ENCODE measurements at places on chromosomes 16 and 17.

- DNase-seq: no peak
These were observed 163.2 kb downstream of the SPECC1 start for GRCh38 chr17:20172376-20172775.

DNA sequence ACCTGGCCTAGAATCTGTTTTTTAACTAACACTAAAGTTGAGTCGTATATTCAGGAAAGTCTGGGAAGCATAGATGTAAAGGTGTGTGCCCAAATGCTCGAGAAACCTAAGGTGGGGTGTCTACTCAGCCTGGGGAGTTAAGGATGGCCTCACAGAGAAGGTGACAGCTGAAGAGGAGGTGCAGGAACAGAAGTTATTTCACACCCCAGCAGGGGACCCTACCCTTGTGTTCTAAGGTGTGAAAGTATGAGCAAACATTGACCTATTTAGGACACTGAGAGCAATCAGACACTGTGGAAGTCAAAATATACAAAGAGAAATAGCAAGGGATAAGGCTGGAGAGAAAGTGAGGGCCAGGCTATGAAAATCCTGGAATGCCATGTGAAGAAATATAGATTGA is 49.0 kb upstream of the DHX40 start:
- no peak for DNase-seq

DNA sequence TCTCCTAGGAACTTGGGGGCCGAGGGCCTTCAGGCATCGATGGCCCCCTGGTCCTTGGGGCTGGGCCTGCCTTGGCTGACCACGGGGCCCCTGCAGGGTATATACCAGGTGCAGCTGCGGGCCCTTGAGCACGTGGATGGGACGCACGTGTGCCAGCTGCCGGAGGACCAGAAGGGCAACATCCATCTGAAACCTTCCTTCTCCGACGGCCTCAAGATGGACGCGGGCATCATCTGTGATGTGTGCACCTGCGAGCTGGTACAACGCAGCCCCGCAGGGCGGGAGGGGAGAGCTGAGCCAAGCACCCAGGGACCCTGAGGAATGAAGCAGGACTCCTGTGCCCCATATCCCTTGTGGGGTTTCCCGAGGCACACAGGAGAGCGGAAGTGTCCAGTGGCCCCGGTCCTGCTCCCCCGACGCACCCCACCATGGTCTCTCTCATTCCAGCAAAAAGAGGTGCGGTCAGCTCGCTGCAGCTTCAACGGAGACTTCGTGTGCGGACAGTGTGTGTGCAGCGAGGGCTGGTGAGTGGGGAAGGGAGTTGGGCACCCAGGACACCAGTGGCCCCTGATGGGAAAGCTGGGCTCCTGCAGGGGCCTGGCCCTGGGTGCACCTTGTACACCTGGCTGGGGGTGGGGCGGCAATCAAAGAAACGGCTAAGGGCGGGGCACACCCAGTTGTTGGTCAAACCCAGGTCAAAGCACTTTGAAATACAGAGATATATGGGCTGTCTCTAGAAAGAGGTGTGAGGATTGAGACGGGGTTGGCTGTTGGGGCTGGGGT is 10.6 kb downstream of the ITGB4 start:
- no peak for DNase-seq

GRCh38 chr17:63816669-63817068 is 10.6 kb upstream of the PSMC5 start:
- DNase-seq: no peak

GRCh38 chr16:88750854-88751253 is 34.2 kb downstream of the PIEZO1 start:
- DNase-seq: no peak

- no peak for DNase-seq
These were observed 178.0 kb downstream of the PARN start for GRCh38 chr16:14452066-14452465.

DNA sequence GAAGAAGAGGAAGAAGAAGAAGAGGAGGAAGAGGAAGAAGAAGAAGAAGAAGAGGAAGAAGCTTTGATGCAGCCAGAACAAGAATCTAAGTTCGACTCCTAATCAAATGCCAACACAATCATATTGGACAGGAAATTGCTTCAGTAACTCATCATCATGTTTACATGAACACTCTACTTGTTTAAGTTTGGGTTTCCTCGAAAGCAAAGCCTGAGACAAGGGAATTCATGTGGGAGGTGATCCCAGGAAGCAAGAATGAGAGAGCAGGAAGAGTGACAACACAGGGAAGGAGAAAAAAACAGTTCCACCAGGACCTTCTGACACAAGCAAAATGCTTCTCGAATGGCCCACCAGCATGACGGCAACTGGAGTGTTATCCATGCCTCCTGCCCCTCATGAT is 279.0 kb downstream of the PMP22 start:
- DNase-seq: no peak

GRCh38 chr16:143456-143855 is 5.0 kb upstream of the NPRL3 start:
- DNase-seq: no peak

DNA sequence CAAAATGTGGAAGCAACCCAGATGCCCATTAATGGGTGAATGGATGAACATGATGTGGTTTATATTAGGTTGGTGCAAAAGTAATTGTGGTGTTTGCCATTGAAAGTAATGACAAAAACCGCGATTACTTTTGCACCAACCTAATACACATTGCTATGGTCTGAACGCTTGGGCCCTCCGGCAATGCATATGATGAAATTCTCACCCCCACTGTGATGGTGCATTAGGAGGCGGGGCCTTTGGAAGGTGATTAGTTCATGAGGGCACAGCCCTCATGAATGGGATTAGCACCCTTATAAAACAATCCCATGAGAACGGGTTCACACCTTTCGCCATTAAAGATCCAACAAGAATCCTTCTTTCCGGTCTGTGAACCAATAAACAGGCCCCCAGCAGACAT is 25.3 kb upstream of the PRM1 start:
- no peak for DNase-seq

DNA sequence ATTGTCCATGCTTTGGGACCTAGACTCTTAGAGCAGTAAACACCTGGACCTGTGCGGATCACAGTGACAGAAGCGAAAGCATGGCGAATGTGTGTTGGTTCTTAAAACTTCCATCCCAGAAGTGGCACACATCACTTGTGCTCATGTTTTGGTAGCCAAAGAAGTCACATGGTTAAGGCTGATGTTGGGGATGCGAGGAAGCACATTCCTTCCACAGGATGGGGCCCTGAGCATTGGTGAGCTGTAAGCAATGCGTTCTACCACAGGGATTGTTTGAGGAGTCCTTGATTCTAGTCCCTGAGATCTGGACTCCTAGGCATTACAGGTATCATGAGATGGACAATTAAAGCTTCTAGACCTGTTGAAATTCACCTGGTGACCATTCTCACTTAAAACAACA is 375.9 kb downstream of the UTP18 start:
- DNase-seq: no peak

DNA sequence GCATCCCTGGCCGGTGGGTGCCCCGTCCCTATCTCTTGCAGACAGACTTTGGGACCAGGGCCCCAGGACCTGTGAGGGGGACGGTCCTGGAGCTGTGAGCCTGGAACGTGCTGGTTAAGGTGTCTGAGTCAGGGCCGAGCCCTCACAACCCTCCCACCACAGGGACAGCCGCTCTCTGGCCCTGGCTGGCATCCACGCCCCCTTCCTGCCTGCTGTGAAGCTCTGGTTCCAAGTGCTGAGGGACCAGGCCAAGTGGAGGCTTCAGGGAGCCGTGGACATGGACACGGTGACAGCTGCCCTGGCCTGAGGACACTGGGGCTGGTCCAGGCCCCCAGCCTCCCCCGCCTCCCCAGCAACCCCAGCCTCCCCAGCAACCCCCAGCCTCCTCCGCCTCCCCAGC is 6.6 kb downstream of the TSR3 start:
- no peak for DNase-seq

- no peak for DNase-seq
These were observed 13.4 kb downstream of the USP43 start for GRCh38 chr17:9658593-9659211.

- no peak for DNase-seq
These were observed 236.1 kb upstream of the TNRC6C start for GRCh38 chr17:77722366-77722765.

- DNase-seq: peak; percentile 71
These were observed 23.5 kb downstream of the GTF3C1 start for GRCh38 chr16:27526180-27526579.

DNA sequence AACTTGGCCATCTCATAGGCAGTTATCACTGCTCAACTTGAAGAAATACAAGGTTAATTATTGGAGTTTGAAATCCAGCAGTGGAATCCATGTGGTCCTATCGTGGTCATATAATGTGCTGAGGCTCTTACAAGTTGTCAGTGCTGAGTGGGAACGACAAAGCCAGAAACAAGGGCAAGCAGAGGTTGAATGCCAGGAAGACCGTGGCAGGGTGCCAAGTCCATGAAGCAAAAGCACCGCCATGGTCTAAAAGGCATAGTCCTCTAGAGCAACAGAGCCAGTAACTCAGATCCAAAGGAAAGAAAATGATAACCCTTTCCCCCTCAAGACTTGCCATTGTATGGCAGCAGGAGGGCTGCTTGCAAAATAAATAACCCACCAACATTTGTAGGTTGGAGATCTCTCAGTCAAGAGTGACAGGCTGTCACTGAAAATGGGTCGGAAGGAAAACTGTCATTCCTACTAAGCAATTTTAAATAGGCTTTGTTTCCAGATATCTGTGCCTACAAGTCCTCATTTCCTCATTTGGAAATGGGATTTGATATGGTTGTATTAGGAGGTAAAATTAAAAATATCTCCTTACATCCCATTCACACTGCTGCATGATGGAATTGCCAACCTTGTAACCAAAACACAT is 36.4 kb upstream of the HSBP1 start:
- DNase-seq: peak; percentile 29

GRCh38 chr16:53043428-53043831 is 9.3 kb downstream of the CHD9NB start:
- no peak for DNase-seq

DNA sequence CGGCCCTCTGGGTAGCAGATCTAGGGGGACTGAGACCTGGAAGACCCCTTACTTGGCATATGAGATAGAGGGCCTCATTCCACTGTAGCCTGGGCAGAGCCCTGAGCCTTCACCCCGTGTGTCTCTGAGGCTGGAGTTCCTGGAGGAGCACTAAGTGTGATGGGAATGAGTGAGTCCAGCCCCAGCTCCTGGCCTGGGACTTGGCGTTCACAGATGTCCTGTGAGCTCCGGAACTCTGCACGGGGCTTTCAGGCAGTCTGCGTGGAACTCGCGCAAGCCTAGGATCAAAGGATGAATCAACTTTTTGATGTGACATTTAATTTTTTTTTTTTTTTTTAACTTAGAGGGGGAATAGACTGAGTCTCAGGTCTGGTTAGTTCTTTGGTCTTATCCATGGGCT is 1.8 kb downstream of the NKD1 start:
- no peak for DNase-seq

- peak; percentile 65 for DNase-seq
These were observed 23.7 kb downstream of the CLEC3A start for GRCh38 chr16:78045865-78046581.

GRCh38 chr17:36675786-36676185 is 74.4 kb downstream of the MRM1 start:
- no peak for DNase-seq

DNA sequence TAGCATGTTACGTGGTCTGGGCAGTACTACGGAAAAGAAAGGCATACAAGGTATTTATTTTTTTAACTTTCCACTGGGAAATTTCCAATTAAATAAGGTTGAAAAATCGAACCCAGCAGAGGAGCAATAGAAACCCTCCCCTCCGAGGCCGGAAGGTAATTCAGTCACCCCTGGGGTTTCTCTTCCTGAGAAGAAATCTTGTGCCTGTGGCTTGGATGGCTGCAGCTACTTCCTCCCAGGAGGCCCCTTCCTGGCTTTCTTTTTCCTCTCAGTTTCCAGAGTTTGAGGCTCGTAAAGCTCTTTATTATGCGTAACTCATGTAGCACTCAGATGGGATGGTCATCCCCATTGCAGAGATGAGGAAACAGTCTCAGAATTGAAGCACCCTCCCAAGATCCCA is 140.3 kb downstream of the ASIC2 start:
- no peak for DNase-seq

DNA sequence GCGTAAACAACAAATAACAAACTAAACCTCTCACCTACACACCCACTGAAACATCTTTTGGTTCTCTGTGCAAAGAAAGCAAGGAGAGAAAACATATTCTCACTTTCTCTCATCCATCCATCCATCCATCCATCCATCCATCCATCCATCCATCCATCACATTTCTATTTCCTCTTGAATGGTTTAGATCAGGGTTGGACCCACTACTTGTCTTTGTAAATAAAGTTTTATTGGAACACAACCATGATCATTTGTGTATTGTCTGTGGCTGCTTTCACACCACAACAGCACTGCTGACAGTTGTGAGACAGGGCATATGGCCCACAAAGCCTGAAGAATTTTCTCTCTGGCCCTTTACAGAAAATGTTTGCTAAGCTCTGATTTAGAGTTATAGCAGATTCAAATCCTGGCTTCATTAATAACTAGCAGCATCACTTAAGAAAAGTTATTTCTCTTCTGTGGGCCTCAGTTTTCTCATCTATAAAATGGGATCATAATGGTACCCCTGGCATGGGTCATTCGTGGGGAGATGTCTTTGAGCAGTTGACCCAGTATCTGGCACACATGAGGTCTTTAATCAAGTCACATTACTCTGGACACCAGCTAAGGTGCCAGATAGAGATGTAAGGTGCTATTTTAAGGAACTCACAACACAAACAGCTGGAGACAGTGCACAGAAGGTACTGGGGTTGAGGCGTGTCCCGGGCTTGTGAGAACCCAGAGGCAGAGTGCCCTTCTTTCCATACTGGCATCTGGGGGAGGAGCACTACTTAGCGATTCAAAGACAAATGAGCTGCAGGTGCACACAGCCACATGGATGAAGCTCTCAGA is 146.3 kb downstream of the CMIP start:
- DNase-seq: no peak

- DNase-seq: no peak
These were observed 50.7 kb upstream of the CNTNAP4 start for GRCh38 chr16:76226481-76226880.

- no peak for DNase-seq
These were observed 73.9 kb upstream of the TOB1 start for GRCh38 chr17:50939795-50940684.

DNA sequence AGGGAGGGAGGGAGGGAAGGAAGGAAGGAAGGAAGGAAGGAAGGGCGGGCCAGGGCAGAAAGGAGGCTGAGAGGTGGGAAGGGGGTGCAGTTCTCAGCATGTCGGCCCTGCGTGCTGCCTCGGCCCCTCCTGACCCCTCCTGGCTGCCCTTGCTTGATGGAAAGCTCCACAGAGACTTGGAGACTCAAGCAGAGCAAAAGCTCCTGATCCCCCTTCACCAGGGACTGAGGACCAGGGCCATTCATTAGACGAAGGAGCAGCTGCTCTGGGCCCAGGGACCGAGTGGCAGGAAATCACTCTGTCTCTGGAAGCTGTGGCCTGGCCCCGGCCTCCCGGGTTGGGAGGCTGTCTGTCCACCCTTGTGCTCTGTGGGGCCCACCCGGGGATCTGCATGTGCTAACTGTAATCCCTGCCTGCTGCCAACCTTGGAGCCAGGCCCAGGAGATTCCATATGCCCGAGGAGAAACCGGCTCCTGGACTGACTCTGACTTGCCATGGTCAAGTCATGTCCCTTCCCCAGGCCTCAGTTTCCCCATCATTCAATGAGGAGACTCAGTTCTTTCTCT is 27.4 kb upstream of the C1QL1 start:
- no peak for DNase-seq

- no peak for DNase-seq
These were observed 13.1 kb downstream of the CTRB2 start for GRCh38 chr16:75193730-75194444.

- DNase-seq: no peak
These were observed 43.6 kb upstream of the PIK3R6 start for GRCh38 chr17:8910969-8911604.
